ENCODE measurements at places on chromosomes 5 and 9. TPM values are rescaled to one million over a fixed set of nuclear protein-coding genes. Genes with fewer than 3 reads are reported as not detected.
A peak's percentile ranks its signal among the peaks of the same experiment; 100 is the strongest.

- DNase-seq: no peak
These were observed 176.9 kb downstream of the RGS3 start for GRCh38 chr9:113640418-113640817.

- no peak for DNase-seq
These were observed 28.9 kb downstream of the ZNF169 start for GRCh38 chr9:94287877-94288513.

Gene FOXD4L5
- polyA plus RNA-seq: 0.16 TPM

Gene TCF7
- 10.2 TPM for polyA plus RNA-seq

GRCh38 chr9:98231770-98232478 is 23.5 kb downstream of the TBC1D2 start:
- DNase-seq: no peak

Gene TRPM6
- 1.5 TPM for polyA plus RNA-seq

Gene PRSS3
- 4.3 TPM for polyA plus RNA-seq

- DNase-seq: no peak
These were observed 21.2 kb downstream of the MEGF9 start for GRCh38 chr9:120692901-120693699.

- DNase-seq: no peak
These were observed 5.7 kb upstream of the CTSL start for GRCh38 chr9:87720173-87720572.

Gene PCDHB13
- polyA plus RNA-seq: 0.08 TPM

- DNase-seq: no peak
These were observed 29.4 kb upstream of the SPATA31E1 start for GRCh38 chr9:87853302-87853701.

DNA sequence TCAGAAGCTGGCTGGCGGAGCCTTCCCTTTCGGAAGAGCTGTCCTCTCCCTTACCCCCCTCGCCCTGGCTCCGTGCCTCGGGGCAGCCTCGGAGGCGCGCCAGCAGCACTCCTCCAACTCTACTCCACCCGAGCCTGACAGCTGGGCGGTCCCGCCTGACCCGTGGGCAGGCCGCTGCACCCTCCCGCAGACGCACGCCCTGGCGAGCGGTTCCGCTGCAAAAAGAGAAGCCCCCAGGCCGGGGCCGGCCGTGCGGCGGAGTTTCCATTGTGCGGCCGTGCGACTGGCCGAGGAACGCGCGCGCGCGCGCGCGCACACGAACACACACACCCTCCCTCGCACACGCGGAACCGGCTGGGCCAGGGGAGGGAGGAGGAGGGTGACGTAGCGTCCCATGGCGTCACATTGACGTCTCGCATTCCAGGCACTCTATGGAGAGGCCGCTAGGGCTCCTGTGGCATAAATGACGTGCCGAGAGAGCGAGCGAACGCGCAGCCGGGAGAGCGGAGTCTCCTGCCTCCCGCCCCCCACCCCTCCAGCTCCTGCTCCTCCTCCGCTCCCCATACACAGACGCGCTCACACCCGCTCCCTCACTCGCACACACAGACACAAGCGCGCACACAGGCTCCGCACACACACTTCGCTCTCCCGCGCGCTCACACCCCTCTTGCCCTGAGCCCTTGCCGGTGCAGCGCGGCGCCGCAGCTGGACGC is at the start of gene NR4A3:
TSS of gene NR4A3 (plus strand) at position 490 of the 713 bp plus-strand sequence. CDS start 6,158 bp downstream, outside the sequence.
- peak; percentile 98 for DNase-seq

Gene CARD9
- polyA plus RNA-seq: 0.94 TPM

GRCh38 chr9:95494022-95494415 is 22.8 kb downstream of the PTCH1 start:
- DNase-seq: no peak

Gene FGF1
- polyA plus RNA-seq: 0.40 TPM

Gene ZBTB26
- 4.0 TPM for polyA plus RNA-seq

Gene SPRY4
- 3.3 TPM for polyA plus RNA-seq

Data from A549 (cell line).